ENCODE measurements at places on chromosomes 7 and 10.

GRCh38 chr10:69344591-69345252 is 66.4 kb downstream of the HK1 start:
- no peak for DNase-seq

GRCh38 chr10:21368022-21368582 is 157.4 kb downstream of the SKIDA1 start:
- no peak for DNase-seq

- no peak for DNase-seq
These were observed 53.2 kb upstream of the KMT2C start for GRCh38 chr7:152489044-152489443.

- no peak for DNase-seq
These were observed 16.4 kb downstream of the GSDME start for GRCh38 chr7:24740871-24741270.

DNA sequence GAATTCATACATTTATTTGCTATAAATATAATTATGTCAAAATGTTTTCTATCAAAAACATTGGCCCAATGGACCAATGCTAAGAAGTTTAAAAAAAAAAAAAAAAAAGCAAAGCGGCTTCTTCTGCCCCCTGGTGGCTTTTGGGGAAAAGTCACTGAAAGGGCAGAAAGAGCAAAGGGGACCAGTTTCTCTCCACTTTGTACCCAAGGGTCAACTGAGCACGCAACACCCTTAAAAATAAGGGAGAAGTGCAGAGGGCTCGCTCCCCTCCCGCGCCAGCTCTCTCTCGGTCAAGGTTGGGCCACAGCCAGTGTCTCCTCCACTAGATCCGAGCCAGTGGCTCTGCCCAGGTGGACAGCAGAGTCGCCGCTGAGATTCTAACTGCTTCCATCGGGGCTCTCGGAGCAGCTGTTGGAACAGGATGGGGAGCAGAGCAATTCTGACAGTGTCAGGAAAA is 136.4 kb upstream of the FGFR2 start:
- peak; percentile 32 for DNase-seq

DNA sequence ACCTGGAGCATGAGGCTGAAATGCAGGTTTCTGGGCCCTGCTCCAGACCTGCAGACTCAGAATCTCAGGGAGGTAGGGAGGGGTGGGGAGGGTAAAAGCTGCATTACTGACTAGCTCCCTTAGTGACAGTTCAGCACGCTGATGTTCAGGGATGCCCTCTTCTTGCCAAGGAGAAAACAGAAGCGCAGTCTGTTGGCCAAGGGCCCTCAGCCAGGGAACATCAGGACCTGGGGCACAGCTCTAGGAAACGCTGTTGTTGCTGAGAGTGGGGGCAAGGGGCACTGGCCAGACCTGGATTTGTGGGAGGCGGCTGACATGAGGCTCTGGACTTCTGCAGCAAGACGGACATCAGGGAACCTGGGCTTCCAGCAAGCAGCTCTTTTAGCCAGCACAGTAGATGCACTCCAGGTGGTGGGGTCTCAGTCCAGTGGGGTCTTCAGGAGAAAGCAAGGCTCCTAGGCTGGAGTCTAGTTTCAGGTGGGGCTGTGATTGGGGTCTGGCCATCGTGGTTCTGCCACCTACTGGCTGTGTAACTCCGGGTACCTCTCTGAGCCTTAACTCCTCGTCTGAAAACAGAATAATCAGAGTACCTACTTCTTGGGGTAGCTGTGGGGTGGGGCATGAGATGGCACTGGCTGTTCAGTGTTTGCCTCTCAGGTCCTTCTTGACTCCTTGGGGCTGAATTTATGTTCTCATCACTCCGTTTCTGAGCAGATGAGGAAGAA is 72.9 kb upstream of the PRLHR start:
- no peak for DNase-seq

DNA sequence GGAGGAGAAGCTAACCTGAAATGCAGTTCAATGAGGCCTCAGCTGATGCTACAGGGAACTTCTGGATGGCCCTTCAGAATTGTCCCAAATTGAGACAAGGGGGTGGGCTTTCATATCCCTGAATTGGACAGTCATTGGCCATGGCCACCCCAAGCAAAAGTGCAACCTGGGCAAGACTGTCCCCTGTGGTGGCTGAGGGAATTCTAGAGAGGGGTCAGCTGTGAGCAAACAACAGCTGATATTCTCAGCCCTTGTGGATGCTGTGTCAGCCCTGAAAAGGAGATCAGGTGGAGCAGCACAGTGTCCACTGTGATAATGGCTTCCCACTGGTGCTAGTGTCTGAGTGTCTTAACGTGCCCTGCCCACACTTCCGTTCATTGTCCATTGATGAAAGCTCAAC is 76.6 kb downstream of the SLC16A9 start:
- DNase-seq, result no peak

DNA sequence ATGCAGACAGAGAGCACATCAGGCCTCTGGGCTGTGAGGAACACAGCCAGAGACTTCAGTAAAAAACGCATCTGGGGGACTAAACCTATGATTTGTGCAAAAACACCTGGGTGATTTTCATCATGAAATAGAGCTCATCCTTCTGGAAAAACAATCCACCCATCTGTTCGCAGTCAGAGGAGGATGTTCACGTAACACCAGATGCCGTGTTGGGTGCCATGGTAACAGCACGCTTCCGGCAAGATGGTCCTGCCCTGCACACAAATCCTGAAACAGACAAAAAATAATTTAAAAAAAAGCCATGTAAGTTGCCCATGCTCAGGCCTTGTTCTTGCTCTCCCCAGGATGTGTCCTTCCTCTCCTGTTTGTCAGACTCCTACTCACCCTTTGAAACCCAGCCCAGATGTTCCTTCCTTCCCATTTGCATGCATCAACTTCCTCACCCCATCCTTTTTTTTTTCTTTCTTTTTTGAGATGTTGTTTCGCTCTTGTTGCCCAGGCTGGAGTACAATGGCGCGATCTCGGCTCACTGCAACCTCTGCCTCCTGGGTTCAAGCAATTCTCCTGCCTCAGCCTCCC is 28.3 kb upstream of the GNA12 start:
- DNase-seq, result no peak

DNA sequence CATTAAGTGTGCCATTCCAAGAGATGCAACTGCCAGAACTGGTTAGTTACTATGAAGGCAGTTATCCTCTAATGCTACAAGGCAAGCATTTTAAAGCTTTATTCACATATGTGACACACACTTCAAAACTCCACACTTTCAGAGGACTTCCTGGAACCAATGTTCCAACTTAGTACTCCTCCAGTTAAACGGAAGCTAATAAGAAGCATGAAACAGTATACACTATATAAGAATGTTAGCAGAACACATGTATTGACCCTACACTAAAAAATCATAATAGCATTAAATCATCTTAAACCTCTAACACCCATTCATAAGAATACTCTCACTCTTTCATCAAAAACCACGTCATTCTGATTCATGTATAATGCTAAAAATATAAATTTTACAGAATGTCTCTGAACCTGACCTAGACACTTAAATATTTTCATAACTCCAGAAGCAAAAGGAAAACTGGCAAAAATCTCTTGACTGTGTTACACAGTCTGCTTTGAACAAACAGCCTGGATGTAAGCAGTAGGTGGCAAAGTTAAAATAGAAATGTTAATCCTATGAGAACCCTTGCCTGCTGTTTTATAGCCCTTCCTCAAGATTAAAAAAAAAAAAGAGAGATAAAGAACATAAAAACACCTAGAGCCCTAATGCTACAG is 135.0 kb downstream of the SEMA3C start:
- no peak for DNase-seq

DNA sequence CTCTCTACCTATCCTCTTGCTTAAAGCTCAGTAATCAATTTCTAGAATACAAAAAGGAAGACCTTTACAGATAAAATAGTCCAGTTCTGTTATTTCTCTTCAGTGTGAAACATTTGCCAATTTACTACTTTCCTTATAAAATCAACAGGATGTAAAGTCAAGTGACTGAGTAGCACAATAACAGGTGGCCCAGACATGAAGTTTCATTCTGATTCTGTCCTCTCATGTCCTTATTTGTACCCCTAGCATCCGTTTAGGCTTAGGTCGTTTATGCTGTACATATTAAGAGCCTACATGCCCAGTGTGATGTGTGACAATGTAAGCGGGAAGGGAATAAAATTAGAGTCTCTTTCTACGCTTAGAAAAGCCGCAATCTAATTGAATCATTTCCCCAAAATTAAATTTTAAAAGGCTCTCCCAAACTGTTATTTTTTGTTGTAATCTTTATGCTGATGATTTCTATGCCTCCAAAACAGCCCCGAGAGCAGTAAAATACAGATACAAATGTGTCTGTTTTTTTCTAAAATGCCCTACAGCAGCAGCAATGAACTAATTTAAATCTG is 29.1 kb downstream of the EPC1 start:
- DNase-seq, result no peak

DNA sequence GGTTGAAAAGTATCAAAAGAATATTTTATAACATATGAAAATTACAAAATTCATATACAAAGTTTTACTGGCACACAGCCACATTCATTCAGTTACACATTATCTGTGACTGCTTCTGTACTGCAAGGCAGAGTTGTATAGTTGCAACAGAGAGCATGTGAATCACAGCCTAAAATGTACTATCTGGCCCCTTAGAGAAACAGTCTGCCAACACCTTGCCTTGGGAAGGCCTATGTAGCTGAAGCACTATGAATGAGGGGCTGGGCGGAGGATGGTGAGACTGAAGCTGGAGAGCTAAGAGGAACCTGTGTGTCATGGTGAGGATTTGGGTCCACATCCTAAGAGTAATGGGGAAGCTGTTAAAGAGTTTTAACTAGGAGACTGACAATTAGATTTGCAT is 35.7 kb downstream of the PDZD8 start:
- DNase-seq, result no peak

DNA sequence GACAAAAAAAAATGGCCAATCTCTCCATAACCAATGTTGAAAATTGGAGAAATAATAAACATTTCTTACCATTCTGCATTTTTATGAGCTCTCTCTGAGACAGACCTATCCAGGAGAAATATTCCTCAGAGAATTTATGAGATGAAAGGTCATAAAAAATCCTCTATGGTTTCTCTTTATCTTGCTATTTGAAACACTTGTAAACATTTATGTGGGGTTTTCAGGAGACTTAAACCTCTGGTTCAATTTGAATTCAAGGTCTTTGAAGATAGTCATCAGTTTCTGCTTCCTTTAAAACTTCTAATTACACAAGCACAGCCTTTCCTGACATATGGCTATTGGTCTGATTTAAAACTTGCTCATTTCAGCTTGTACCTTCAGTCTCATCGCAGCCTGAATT is 78.5 kb upstream of the APBB1IP start:
- DNase-seq, result no peak

Data from left colon (tissue), 2 donors.